IMR-90 (cell line): ENCODE measurements at places on chromosomes 1 and 21. TPM values are rescaled to one million over a fixed set of nuclear protein-coding genes. Genes with fewer than 3 reads are reported as not detected.
A peak's percentile ranks its signal among the peaks of the same experiment; 100 is the strongest.

DNA sequence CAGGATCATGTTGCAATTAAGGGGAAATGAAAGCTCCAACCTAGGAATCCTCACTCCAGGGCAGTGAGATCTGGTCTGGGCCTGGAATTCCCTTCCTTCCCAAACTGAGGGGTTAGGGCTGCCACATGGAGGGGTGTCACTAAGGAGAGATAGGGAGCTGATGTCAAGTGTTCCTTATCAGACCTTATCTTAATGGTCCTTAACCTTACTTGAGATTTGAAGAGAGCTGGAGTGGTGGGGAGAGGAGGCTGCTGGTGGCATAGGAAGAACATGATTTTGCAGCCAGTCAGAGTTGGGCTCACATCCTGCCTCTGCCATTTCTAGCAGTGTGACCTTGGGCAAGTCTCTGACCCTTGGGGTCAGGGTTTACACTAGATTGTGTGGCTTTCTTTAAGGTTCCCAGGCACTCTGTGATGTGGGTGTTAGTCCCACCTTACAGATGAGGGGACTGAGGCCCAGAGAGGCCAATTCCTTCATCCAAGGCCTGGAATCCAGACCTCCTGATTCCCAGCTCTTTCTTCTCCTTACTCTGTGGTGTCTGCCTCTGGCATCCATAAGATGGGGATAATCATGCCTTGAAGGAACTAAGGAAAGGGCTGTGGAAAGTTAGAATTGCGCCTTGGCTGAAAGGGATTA, 56.3 kb upstream of the SYNC start:
- no peak overlapping the region for H3K27ac ChIP-seq
- H3K36me3 ChIP-seq: no peaks in the 10 kb centered on the region
- peaks cover 30% of the 10 kb centered on the region for H3K4me1 ChIP-seq
- no peak overlapping the region for H3K4me3 ChIP-seq
- H3K27me3 ChIP-seq: peaks cover 12% of the 10 kb centered on the region

DNA sequence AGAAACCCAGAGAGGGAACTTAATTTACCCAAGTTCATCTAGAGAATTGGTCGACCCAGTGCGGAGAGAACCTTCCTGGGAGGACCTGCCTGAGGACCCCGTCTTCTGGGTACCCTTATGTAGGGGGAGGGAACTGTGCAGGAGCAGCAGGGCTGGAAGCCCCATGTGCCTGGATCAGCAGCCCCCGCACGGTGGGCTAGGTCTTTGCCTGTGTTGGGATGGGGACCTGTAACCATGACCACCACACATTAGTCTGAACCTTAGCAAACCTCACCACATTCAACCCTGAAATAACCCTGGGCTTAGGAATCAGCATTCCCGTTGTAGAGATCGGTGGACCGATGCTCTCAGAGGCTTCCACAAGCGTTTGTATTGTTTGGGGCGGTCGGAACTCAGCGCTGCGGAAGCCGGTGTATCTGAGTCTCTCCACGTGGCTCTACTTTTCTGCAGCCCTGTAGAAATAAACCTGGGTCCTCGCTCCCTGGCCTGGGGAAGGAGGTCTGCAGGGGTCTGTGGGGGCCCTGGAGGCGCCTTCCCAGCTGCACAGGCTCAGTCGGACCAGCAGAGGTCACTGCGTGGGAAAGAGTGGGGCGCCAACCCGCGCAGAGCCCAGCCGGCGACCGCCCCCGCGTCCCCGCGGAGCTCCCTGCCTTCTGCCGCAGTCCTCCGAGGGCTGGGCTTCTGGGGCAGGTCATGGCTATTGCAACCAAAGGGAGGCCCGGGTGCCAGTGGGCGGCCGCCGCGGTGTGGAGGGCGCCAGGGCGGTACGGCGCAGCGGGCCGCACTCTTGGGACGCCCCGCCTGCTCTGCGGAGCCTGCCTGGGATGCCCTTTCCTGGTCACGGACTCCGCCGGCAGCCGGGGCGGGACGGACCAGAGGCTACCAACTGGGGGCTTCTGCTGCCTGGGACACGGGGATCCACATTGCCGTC, 36.2 kb upstream of the KCNA10 start:
- no peaks in the 10 kb centered on the region for H3K4me1 ChIP-seq
- no peaks in the 10 kb centered on the region for H3K36me3 ChIP-seq
- no peak overlapping the region; the same call in 1 of the 2 replicates for H3K4me3 ChIP-seq
- H3K27me3 ChIP-seq: peaks cover 47% of the 10 kb centered on the region
- no peak overlapping the region for H3K27ac ChIP-seq

GRCh38 chr1:44371206-44371605, 16.1 kb upstream of the ERI3 start:
- H3K4me3 ChIP-seq: no peak overlapping the region
- H3K4me1 ChIP-seq: no peaks in the 10 kb centered on the region
- no peak overlapping the region for H3K27ac ChIP-seq
- no peaks in the 10 kb centered on the region for H3K36me3 ChIP-seq
- DNase-seq: no peak
- peaks cover 38% of the 10 kb centered on the region for H3K27me3 ChIP-seq

DNA sequence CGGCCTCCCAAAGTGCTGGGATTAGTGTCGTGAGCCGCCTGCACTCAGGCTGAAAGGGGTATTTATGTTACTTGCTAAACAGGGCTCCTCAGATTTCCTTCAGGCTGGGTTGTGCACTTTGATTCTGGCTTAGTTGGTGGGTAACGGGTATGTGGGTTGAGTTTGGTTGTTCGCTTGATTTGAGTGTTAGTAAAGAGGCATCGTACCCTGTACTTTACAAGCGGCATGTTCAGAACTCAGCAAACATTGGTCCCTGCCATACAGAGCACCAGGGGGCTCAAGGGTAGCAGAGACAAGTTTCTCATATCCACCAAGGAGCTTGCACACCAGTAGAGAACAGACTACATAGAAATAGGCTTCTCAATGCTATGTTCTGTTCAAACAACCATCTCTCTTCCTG, 147.8 kb downstream of the PGBD5 start:
- no peak overlapping the region for H3K4me3 ChIP-seq
- peaks cover 45% of the 10 kb centered on the region for H3K36me3 ChIP-seq
- H3K4me1 ChIP-seq: no peaks in the 10 kb centered on the region

- peaks cover 10% of the 10 kb centered on the region for H3K27me3 ChIP-seq
- no peak for DNase-seq
- no peaks in the 10 kb centered on the region for H3K36me3 ChIP-seq
Observed at GRCh38 chr21:44444286-44444931, 10.9 kb upstream of the LRRC3 start.

DNA sequence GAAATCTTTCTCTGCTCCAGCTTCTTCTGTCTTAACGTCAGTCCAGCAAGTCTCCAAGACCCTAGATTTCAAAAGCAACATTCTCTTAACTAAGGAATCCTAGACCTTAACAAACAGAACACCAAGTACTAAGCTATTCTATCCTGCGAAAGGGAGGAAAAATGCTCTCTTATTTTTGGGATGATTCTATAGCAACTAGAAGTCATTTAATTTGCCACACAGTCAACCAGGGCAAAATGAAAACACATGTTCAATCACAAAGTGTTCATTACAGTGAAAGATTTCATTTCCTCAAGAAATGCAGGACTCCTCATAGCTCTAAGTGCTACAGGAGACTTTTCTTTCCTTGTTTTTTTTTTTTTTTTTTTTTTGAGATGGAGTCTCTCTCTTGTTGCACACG, 36.2 kb upstream of the DOCK7 start:
- no peaks in the 10 kb centered on the region for H3K27me3 ChIP-seq
- no peak for DNase-seq
- H3K36me3 ChIP-seq: no peaks in the 10 kb centered on the region
- H3K27ac ChIP-seq: peak overlapping the region; percentile 73; the same call in 1 of the 2 replicates
- H3K4me3 ChIP-seq: no peak overlapping the region

DNA sequence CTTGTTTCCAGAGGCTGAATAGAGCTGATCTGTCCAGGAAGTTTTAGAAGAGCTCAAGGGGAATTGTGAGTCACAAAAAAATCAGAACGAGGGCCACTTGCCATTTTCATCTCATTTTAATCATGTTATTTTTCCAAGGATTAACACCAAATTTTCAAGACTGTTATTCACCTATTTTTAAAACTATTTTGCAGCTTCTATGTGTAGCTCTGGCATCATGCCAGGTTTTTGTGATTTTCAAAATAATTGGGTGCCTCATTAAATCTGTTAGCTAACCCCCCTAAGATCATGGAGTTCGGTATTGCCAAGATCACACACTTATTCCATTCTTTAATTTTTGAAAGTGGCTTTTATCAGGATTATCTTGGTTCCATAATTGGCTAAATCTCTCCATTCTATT, 90.9 kb downstream of the RGS7 start:
- DNase-seq: no peak
- H3K4me1 ChIP-seq: no peaks in the 10 kb centered on the region
- no peaks in the 10 kb centered on the region for H3K27me3 ChIP-seq
- no peaks in the 10 kb centered on the region for H3K36me3 ChIP-seq

DNA sequence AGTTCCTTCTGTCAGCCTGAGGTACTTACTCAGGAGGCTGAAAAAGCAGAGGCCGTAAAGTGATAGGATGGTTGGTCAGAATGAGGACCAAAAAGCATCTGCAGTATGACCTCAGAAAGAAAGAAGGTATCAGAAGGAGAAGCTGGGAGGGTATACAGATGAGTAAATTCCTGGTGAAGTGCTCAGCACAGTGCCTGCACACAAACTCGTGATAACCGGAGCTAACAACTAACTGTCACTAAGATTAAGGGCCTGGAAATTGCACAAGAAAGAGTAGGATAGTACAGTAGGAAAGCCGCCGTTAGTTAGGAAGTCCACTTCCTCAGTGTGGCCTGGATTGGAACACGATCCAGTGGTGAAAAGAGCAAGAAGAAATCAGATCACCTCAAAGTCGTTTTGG, 62.6 kb downstream of the VPS26C start:
- peak; percentile 62 for DNase-seq
- H3K36me3 ChIP-seq: peaks cover 24% of the 10 kb centered on the region
- H3K4me3 ChIP-seq: no peak overlapping the region
- H3K27me3 ChIP-seq: no peaks in the 10 kb centered on the region

GRCh38 chr1:186511761-186512637, 51.1 kb upstream of the PDC start:
- no peaks in the 10 kb centered on the region for H3K27me3 ChIP-seq
- H3K4me3 ChIP-seq: no peak overlapping the region
- peak; percentile 48 for DNase-seq
- no peaks in the 10 kb centered on the region; the same call in none of the 2 replicates for H3K4me1 ChIP-seq
- no peak overlapping the region for H3K27ac ChIP-seq

Gene TIAM1
- total RNA-seq: 9.2 and 9.3 TPM in 2 replicates
